ENCODE measurements at places on chromosomes 5 and 9. TPM values are rescaled to one million over a fixed set of nuclear protein-coding genes. Genes with fewer than 3 reads are reported as not detected.

- DNase-seq, result no peak
Measured at GRCh38 chr9:104319198-104319597, 184.9 kb upstream of the OR13F1 start.

DNA sequence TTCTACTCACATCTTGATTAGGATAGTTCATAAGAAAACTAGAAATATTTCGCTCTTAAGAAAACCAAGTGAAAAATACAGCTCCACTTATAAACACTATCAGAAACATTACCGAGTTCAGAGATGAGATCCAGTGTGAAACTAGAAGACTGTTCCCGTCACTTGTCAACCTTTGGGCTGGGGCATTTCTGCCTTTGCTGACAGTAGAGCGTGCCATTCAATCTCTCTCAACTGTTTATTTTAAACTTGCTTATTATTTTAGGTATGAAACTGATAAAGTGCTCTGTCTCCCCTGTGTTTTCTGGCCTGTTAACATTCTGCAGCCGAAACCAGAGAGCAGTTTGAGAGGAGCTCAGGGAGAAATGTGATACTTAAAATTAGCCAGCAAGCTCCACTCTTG, 16.7 kb downstream of the MRRF start:
- DNase-seq, result no peak

DNA sequence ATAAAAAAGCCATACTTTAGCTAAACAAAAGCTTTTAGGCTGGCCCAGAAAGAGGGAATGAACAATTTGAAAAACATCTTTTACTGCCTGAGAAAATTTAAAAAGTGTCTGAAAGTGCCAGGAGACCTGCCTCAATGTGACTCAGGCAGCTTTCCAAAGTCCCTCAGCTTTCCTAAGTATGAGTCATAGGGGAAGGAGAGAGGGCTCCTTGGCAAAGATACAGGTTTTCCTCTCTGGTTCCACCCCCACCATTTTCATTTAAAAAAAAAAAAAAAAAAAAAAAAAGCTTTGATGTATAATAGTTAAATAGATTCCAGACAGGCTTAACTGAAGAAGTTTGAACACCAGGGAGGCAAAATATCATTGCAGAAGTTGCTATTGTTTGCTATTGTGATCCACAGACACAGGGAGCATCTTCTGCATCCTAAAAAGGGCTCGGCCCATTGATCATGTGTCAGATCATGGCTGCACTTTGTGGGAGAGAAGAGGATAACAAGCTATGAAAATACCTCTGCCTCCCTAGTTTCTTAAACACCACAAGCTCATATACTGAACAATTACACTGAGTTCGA, 71.5 kb downstream of the MRPS27 start:
- DNase-seq, result no peak

DNA sequence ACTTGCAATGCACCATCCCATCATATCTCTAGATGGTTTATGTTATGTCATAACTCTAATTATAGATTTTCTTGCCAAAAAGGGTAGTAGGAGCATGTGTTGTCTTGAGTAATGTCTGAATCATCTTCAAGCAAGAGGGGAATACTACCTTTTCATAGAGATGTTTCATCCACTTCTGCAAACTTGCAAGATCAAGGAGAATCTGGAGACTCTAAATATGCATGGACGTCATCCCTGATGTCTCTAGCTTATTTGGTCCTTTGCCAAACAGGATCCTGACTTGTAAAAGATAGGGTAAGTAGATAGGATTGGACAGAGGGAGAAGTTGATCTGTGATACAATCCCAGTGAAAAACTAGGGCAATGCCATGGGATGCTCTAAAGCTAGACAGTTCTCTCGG, 246.5 kb downstream of the DMRTA1 start:
- no peak for DNase-seq

DNA sequence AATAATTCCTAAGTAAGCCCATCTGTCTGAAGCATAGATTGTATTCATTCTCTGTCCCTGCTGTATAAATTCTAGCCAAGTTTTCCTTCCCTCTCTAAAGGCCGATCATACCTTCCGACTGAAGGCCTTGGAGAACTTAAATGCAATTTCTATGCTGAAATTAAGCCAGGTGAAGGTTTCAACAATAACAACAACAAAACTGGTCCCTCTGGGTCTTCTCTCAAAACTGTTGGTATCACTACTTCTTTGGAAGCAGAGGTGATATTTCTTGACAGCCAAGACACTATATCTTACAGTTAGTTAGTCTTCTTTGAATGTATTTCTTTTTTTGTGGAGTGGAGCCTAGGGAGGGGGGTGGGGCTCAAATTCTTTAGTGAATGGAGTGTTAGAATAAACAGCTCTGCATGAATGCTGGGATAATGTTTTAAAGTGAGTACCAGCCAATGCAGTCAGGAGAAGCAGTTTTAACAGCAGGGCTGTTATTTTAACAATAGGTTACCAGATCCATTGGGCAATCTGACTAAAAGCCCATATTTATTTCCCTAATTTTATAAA, 508.9 kb downstream of the EBF1 start:
- DNase-seq, result no peak

DNA sequence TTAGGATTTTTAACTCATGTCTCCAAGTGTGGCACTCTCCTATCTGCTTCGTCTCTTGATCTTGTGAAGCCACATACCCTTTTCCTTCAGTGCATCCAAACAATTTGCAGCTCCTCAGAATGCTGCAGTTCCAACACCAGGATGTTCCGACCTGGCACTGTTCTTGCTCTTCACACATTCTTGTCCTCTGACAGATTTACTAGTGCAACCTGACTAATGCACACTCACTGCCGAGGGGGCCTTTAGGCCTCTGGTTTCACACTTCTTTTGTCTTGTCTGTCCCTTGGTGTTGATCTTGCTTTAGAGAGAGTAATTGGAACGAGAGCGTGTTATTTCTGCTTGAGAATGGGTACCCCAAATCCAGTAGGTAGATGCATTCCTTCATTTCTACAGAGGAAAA, 15.0 kb downstream of the ARHGAP26 start:
- no peak for DNase-seq

DNA sequence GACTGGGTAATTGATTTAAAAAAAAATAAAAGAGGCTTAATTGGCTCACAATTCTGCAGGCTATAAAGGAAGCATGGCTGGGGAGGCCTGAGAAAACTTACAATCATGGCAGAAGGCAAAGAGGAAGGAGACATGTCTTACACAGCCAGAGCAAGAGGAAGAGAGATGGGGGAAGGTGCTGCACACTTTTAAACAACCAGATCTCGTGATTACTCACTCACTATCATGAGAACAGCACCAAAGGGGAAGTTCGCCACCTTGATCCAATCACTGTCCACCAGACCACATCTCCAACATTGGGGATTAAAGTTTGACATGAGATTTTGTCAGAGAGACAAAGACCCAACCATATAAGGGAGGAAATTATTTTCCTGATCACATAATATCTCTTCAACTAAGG, 138.8 kb upstream of the NR4A3 start:
- DNase-seq, result no peak

- DNase-seq, result no peak
Measured at GRCh38 chr5:179318221-179318955, 26.9 kb downstream of the ADAMTS2 start.

DNA sequence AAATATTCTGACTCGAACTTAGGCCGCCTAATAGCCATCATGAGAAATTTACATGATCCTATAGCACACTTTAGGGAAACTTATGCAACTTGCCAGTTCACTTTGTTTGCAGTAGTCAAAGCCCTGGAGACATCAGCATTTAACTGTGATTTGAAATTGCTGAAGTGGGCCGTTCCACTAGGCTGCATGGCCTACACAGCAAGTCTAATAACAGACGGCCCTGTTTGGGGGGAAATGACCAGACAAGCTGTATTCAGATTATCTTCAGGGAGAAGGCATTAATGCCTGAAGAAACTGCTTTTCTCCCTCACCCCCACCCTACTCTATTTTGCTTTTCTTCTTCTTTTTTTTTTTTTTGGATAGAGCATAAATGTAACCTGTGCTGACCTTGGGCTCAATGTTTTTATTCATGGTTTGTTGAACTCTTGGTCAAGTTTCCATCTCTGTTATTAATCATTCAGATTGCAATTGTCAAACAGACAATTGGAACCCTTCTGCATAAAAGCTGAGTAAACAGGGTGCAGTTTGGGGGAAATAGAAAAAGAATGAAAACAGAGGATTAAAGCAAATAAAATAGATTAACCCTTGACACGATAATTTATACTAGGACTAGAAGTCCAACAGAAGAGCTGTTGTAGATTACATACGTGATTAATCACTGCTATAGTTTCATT, 1928.2 kb upstream of the WWC1 start:
- DNase-seq, result no peak

DNA sequence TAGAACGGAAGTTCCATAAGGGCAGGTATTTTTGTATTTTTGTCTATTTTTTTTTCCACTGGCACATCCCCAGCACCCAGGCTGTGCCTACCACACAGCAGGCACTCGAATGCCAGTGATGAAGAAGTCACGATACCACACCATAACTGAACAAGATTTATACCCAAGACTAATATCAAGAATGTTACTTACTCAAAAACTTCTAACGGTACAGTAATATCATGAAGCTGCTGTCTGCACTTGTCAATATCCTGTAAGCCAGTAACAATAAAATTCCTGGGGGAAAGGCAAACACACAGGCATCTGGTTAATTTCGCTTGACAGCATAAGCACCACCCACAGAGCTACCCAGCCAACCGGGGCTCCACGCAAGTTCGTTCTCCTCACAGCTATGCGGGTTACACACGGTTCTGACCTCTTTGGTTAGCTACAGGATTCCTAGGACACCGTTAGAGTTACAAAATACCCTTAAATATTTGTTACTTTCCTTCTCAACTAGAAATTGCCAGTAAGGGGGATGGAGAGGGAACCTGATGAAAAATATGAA, 1.3 kb downstream of the MED10 start:
- no peak for DNase-seq

GRCh38 chr5:31477516-31477915, 54.4 kb downstream of the DROSHA start:
- DNase-seq, result no peak

DNA sequence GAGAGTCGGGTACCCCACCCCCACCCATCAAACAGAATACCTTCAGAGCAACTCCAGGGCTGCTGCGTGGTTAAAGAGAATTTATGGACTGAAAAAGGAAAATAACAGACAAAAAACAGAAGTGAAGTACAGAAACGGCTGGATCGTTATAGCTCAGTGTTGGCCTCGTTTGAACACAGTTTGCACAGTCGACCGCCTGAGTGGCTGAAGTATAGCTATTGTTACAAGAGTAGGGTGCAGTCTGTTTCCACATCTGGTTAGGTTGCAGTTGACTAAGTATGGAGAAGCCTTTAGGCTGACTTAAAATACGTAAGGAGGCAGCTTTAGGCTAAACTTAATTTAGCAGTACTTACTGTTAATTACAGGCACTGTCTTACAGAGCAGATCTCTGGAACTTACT, 121.2 kb downstream of the GCNT1 start:
- no peak for DNase-seq

DNA sequence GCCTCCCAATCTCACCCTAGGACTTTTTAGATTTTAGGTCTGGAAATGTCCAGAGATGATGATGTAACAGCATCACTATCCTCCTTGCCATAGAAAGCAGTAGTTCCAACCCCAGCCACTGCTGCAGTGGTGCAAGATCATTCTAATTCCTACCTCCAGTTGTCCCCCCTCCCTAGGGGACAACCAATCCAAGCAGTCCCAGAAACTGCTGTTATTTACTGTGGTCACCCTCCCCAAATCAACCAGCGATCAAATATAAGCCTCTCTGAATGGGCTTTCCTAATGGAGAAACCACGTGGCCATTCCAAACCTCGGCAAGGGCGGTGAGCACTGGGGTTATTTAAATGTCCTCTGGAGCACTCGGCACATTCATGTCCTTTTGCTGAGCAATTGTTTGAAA, 159.8 kb downstream of the SLF1 start:
- no peak for DNase-seq

DNA sequence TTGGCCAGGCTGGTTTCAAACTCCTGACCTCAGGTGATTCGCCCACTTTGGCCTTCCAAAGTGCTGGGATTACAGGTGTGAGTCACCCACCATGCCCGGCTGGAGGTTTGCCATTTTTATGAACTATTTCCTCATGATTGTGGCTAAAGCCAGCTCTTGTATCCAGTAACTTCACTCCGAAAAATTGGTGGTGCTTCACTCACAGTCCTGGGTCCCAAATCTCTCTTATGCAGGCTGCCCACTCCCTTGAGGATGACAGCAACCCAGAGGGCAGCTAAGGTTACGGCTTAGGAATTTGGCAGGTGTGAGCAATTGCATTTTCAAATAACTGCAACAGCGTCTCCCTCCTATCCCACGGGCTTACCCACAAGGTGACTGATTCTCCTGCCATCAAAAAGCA, 23.4 kb upstream of the FUBP3 start:
- no peak for DNase-seq

- DNase-seq, result no peak
Measured at GRCh38 chr9:12740845-12741244, 34.0 kb upstream of the LURAP1L start.

The LIX1 gene
- total RNA-seq, result not detected

The OR1J4 gene
- not detected for total RNA-seq

The PGM5 gene
- total RNA-seq, result 150 TPM

The ANKRD18B gene
- total RNA-seq, result 0.89 TPM

Data from left ventricle myocardium superior (tissue), 1 donor.